Activated naive CD8-positive, alpha-beta T cell treated with anti-CD3 and anti-CD28 coated beads, Interleukin-2, amount 50 U/mL, for 24 hours (primary cell): ENCODE measurements at places on chromosomes 4 and X.

- no peak for DNase-seq
These were observed 11.0 kb downstream of the NEIL3 start for GRCh38 chr4:177320721-177321120.

DNA sequence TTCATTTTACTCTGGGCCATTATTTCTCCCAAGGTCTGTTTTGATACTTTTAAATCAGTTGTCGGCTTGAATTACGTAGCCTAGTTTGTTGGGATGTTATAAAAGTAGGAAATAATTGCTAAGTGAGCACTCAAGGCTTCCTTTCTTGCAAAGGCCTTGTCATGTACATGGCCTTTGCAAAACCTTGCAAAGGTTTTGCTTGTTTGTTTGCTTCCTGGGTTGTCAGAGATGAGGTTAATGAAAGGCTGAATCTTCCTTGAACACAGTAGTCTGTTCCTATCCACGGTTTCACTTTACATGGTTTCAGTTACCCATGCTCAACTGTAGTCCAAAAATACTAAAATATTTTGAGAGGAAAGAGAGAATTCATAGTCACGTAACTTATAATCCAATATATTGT, 113.5 kb downstream of the NAA11 start:
- no peak for DNase-seq

GRCh38 chr4:120754590-120754989, 167.9 kb downstream of the PRDM5 start:
- DNase-seq: no peak

- no peak for DNase-seq
These were observed 24.9 kb downstream of the GLRA2 start for GRCh38 chrX:14554131-14554715.

DNA sequence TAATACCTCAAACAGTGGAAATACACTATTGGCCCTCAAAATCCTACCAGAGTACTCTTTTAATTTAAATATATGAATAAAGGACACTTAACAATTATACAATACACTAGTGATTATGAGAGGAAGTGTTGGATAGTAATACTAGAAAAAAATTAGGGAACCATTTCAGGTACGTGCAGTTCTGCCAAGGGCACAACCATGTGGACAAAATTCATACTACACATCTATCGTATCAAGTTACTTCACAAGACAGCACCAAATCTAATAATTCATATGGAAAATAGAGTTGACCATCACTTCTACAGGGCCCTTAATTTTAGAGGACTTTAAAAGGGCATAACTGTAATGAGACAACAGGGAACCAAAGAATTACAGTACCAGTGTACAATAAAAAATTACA, 69.2 kb upstream of the ZCCHC13 start:
- no peak for DNase-seq

DNA sequence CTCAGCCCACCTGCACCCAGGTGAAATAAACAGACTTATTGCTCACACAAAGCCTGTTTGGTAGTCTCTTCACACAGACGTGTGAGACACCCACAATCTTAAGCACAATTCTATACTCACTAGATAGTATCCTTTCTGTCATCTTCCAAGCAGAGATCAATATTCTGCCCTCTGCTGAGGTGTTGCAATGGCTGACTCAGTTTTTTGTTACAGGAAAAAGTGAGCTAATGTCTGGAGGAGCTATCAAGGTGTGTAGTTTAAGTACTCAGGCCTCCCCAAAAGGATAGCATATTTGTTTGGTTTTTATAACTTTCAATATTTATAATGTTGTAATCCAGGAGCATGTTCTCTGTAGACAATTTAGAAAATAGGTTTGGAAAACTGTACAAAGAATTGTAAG, 775.2 kb upstream of the POU3F4 start:
- no peak for DNase-seq

- DNase-seq: no peak
These were observed 82.5 kb upstream of the AFF2 start for GRCh38 chrX:148417934-148418333.

GRCh38 chr4:92483341-92483740, 179.6 kb downstream of the GRID2 start:
- DNase-seq: no peak

- DNase-seq: no peak
These were observed 7.9 kb downstream of the FRMD7 start for GRCh38 chrX:132119821-132120515.

GRCh38 chrX:69067841-69068240, 97.4 kb downstream of the PJA1 start:
- DNase-seq: no peak

GRCh38 chr4:124907881-124908280, 195.3 kb upstream of the ANKRD50 start:
- no peak for DNase-seq

DNA sequence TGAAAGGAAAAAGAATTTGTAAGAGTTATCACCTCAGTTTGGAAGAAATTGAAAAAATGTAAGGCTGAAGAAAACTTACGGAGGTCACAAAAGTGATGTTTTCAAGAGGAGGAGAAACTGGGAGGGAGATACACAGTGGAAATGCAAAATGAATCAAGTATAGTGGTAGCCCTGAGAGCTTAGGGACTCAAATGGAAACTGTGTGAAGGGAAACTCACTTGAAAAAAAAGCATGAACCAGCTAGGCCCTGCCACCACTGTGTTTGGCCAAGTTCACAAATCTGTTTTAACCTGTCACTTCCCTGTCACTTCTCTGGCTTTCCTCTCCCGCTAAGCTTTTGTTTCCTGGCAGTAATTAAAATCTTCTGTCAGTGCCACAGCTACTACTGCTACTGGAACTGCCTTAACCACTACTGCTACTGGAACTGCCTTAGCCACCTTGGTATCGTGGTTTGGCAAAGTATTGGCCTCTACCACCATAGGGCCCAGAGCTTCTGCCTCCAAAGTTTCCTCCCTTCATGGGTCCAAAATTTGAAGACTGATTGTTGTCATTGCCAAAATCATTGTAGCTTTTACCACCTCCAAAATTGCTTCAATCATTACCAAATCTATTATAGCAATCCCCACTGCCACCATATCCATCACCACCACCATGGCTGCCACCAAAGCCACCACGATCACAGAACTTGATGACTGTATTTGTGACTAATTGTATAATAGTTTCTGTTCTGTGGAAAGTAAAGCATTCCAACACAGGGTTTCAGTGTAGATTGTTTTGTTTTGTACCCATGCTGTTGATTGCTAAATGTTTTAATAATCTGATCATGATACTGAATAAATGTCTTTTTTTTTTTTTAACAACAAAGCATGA, 41.5 kb downstream of the SMARCA5 start:
- peak; percentile 10 for DNase-seq

- no peak for DNase-seq
These were observed 460.9 kb upstream of the FAT1 start for GRCh38 chr4:187184508-187184907.

DNA sequence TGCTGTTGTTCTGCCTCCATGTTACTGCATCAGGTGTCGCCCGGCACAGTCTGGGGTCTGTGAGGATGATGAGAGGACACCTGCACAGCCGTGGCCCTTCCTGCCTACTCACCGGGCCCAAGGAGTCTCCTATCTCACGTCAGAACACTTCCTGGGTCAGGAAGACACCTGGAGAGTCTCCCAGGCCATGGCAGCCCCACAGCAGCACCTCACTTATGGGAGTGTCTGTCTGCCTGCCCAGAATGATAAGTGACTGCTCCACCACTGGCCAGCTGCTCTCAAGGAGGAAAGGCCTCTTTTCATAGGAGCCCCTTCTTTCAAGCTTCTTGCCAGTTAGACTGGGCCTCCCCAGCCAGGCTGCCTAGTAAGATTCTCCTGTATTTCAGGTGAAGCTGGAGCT, 56.1 kb downstream of the NELFA start:
- DNase-seq: no peak

GRCh38 chrX:2484721-2485648, 15.8 kb downstream of the DHRSX start:
- no peak for DNase-seq

DNA sequence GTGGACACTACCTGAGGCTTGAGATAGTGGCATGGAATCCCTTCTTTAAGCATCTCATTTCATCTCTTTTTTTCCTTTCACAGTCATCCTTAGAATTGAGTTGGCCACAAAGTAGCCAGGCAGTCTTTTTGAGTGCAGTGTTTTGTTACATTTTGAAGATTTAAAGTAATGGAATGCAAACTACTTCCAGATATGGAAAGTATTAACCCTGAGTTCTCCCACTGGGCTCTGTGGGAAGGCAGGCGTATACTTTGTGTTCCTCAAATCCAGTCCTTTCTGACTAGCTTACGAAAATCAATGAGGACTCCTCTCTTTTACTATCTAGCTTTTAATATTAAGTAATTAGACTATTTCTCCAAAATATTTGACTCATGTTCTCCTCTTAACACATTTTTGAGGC, 29.9 kb downstream of the PCDH10 start:
- no peak for DNase-seq

GRCh38 chr4:3308691-3309090, 15.9 kb downstream of the RGS12 start:
- no peak for DNase-seq

- DNase-seq: no peak
These were observed 137.8 kb downstream of the FBXW7 start for GRCh38 chr4:152398060-152398459.

DNA sequence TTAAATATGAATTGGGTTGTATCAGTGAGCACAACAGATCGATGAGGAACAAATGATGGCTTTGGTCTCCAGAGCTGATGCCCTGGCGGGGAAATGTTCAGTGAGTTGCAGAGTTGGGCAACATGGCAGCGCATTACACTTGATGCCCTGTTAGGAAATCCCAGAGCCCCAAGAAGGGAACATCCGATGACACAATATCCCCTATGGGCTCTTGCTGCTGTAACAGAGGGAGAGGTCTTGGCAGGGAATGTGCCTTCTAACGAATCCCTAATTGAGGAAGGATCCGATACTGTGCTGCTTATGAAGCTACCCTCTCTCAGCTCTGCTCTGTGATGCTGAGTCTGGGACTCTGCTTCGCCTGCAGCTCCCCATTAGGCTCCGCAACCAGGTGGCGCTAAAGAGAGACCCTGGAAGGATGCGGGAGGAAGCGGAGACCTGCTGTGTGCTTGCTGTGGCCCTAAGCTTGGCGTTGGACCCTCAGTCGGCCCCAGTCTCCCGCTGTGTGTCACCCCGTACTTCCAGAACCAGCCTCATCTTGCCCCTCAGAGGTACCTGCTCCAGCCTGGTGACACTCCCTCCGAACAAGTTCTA, 38.9 kb downstream of the PDHA1 start:
- peak; percentile 65 for DNase-seq

DNA sequence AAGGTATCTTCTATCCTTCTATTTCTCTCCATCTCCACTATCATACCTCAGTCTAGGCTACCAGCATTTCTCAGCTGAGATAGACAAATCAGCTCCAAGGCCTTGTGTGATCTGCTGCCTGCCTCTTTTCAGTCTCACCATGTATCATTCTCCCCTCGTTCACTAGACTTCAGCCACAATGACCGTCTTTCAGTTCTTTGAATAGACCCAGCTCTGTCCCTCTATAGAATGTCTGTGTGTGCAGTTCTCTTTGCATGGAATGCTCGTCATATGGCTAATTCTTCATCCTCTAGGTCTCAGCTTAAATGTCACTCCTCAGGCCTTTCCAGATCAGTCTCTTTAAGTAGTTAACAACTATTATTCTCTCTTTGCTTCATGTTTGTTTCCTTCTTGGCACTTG, 6.5 kb downstream of the IGBP1 start:
- no peak for DNase-seq

GRCh38 chr4:71584585-71584984, 199.3 kb downstream of the GC start:
- DNase-seq: no peak

DNA sequence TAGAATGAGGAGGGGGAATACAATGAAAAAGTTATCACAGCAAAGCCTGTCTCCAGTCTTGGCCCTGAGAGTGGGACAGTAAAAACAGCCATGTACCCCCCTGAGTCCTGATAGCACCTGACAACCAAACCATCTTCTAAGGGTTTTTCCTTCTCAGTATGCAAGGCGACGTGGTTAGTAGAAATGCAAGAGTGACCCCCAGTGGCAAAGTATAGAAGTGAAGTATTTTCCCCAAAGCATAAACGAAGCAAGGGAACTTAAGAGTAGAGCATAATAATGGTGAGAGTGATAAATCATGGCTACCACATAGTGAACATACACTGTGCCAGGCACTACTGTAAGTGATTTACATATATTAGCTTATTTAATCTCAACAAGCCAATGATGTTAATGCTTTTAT, 52.8 kb downstream of the FAM47C start:
- DNase-seq: no peak

DNA sequence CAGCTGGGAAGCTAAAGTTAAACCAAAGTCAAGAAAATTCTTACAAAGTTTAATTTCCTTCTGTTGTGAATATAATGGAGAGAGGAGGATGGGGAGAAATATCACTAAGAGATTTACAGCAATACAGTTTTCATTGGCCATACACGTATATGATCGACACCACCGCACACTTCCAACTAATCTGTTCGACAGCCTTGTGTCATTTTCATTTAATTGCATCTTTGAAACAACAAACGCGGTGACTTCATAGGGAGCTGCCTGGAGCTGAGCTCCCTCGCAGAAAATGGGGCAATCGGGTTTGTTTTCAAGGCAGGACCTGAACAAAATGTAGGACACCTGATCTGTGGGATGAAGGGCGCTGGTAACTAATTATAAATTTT, 1.3 kb downstream of the PTPN13 start:
- no peak for DNase-seq

DNA sequence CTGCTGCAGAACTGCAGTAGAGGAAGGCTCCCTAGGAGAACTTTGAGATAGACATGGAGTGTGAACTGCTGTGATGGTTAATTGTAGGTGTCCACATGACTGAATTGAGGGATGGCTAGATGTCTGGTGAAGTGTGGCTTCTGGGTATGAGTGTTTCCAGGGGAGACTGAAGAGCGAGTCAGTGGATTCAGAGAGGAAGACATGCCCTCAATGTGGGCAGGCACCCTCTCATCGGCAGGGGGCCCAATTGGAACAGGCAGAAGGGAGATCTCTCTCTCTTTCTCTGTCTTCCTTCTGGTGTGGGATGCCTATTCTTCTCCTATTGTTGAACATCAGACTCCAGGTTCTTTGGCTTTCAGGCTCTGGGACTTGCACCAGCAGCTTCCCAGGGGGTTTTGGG, 304.7 kb upstream of the GATB start:
- DNase-seq: no peak

- no peak for DNase-seq
These were observed 39.4 kb downstream of the NALF2 start for GRCh38 chrX:69543572-69543971.

GRCh38 chr4:32991663-32992062, 2271.5 kb downstream of the PCDH7 start:
- no peak for DNase-seq

GRCh38 chr4:726838-727237, 21.2 kb downstream of the PCGF3 start:
- no peak for DNase-seq

- DNase-seq: no peak
These were observed 1569.7 kb upstream of the IGFBP7 start for GRCh38 chr4:58679886-58680285.

DNA sequence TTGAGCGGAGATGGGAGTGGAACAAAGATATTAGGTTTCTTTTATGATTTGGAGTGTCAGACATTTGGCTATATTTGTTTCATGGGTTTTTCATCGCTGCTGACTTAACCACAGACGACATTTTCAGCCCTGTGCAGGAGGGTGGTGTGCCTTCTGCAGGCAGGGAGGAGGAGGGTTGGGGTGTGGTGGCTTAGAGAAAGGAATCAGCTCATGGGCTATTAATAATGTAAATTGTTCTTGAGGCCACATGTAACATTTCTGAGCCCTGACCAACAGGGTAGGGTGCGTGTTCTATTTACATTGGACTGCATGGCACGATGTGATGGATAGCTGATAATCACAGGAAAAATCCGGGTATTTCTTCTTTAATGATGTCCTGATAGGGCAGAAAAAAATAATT, 67.6 kb downstream of the POLA1 start:
- no peak for DNase-seq

- no peak for DNase-seq
These were observed 432.5 kb upstream of the FGF16 start for GRCh38 chrX:77014377-77015372.
